ENCODE measurements at places on chromosomes 4 and X.

- DNase-seq, result no peak
Observed at GRCh38 chrX:12383196-12383595, 244.9 kb downstream of the FRMPD4 start.

- no peak for DNase-seq
Observed at GRCh38 chr4:41572516-41572915, 34.6 kb downstream of the LIMCH1 start.

- DNase-seq, result no peak
Observed at GRCh38 chr4:53717064-53717549, 125.8 kb upstream of the LNX1 start.

- no peak for DNase-seq
Observed at GRCh38 chr4:143207555-143207954, 22.8 kb downstream of the USP38 start.

- DNase-seq, result no peak
Observed at GRCh38 chr4:1013225-1014073, 2.0 kb downstream of the FGFRL1 start.

DNA sequence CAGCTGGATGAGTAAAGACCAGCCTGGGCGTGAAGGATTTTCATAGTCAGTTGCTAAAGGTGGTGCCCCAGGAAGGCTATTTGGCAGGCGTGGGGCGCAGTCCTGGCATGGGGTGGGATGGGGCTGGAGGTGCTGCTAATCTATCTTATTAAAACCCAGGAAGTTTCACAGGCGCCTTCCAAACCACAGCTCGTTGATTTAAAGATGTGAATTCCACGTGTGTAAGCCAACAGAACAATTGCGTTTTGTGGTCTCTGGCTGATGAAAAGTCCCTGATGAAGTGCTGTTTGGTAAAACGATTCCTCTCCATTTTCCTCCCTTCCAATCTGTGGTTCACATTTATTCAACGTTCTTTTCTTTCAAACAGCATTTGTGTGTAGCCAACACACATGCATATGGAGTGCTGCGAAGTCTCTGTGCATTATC lies 105.0 kb downstream of the TBL1X start:
- DNase-seq, result no peak

DNA sequence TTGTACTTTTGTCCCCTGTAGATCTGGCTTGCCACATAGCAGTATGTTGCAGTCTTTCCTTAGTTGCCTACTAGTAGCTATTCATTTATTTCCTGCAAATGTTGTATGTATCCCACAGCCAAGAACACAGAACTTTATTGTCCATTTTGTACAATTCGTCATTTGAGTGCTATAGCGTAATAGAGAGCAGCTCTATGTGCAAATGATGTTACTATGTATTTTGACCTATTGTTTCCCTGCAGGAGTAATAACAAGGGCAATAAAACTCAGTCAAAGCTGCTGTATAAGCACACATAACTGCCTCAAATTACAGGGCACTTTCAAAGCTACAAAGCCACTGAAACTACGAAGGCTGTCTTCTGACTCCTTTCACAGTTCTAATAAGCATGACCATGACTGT lies 48.1 kb downstream of the NRK start:
- no peak for DNase-seq

DNA sequence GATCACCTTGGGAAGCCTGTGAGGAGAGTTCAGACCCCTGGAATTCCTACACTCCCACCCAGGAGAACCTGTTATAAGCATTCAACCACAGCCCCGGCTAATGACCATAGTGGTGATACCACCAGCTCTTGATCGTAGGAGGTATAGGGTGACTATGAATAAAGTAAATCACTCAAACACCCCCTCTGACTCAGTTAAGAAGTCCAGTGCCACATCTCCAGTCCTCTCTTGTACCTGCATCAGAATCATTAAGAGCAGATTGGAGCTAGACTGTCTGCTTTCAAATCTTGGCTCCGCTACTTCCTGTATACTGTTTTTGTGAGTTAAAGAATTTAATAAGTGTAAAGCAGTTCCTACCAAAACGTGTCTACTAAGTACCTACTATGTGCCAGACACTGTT lies 565.1 kb upstream of the DIPK2B start:
- DNase-seq, result no peak

- no peak for DNase-seq
Observed at GRCh38 chr4:37693030-37693429, 6.9 kb upstream of the RELL1 start.

DNA sequence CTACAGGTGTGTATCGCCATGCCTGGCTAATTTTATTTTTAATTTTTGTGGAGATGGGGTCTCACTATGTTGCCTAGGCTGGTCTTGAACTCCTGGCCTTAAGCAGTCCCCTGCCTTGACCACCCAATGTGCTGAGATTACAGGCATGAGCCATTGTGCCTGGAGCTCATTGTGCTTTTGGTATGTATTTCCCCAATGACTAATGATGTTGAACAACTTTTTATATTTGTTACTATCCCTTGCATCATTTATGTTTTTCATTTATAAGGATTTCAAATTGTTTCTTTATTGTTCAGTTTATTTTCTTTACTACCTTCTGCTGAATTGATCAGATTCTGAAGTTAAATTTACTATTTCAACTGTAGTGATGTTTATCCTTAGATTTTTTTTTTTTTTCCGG lies 199.7 kb downstream of the CEP135 start:
- no peak for DNase-seq

- no peak for DNase-seq
Observed at GRCh38 chr4:27616166-27616565, 755.5 kb downstream of the STIM2 start.

- DNase-seq, result no peak
Observed at GRCh38 chrX:29744966-29745365, 470.4 kb upstream of the MAGEB2 start.

DNA sequence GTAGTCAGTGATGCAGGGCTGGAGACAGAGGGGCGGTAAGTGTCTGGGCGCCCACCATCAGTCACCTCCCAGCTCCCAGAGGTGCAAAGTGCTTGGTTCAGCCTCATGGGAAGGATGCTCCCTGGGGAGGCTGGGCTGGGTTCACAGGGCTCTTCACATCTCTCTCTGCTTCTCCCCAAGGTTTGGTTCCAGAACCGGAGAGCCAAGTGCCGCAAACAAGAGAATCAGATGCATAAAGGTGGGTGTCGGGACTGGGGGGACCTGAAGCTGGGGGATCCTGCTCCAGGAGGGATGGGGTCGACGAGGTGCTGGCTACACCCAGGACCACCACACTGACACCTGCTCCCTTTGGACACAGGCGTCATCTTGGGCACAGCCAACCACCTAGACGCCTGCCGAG lies 10.1 kb downstream of the SHOX start:
- no peak for DNase-seq

- no peak for DNase-seq
Observed at GRCh38 chr4:149353241-149353640, 462.4 kb downstream of the IQCM start.

DNA sequence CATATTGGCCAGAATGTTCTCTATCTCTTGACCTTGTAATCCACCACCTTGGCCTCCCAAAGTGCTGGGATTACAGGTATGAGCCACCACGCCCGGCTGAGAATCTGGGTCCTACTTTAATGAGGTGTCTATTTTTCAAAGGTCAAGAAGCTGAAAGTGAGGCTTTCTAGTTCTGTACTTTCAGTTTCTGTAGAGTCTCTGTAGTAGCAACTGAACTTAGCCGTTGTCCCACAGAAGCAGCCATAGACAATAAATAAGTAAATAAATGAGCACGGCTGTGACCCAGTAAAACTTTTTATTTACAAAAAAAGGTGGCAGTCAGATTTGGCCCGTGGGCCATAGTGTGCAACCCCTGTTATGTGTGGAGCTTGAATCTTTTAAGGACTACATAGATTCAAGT lies 92.0 kb downstream of the FNIP2 start:
- no peak for DNase-seq

- no peak for DNase-seq
Observed at GRCh38 chrX:112677167-112677566, 2.6 kb downstream of the LHFPL1 start.

- DNase-seq, result no peak
Observed at GRCh38 chrX:153637121-153638040, 9.6 kb upstream of the DUSP9 start.

DNA sequence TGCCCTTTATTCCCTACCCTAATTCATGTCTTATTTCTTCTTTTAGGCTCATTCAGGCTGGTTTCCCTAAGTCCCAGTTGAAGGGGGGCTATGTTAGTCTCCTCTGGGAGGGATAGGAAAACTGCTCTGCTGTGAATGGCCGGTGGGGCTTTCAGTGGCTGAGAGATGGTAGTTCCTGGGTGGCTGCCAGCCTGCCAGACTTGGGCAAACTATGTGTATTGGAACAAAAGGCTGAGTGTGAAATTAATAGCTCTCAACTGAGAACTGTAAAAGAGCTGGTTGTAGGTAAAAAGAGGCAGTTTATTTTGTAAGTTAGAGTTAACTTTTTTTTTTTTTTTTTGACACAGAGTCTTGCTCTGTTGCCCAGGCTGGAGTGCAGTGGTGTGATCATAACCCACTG lies 28.8 kb downstream of the ARHGAP10 start:
- no peak for DNase-seq

- no peak for DNase-seq
Observed at GRCh38 chr4:99763635-99764101, 53.0 kb upstream of the DAPP1 start.

GRCh38 chr4:76752861-76753501 lies 145.0 kb downstream of the SOWAHB start:
- no peak for DNase-seq

DNA sequence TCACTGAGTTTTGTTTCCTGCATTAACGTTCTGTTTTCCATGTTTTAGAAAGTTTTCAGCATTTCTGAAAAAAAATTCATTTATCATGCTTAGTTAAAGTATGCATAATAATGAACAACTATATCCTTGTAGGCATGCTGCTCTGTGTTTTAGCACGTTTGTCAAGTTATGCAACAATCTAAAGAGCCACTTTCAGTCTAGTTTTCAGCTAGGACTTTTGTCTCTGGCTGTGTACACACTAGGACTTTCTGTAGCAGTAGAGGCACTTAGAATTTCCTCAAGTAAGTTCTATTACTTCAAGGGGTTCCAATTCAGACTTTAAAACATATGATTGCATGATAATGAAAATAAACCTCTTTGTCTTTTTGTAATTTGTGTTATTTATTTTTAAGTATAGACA lies 12.4 kb downstream of the DCAF8L1 start:
- DNase-seq, result no peak

DNA sequence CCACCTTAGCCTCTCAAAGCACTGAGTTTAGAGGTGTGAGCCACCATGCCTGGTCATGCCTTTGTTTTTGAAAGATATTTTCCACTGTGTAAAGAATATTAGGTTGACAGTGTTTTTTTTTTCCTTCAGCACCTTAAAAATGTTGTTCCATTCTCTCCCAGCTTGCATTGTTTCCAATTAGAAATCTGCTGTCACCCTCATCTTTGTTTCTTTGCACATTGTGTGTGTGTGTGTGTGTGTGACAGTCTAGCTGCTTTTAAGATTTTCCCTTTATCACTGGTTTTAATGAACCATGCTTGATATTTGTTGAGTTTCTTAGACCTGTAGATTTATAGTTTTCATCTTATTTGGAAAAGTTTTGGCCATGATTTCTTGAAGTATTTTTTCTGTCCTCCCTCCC lies 79.0 kb upstream of the NKX1-1 start:
- DNase-seq, result no peak

- no peak for DNase-seq
Observed at GRCh38 chr4:91611782-91612181, 692.0 kb upstream of the GRID2 start.

Data from NCI-H187 treated with DMSO at 0.1 percent for 48 hours (cell line).